ENCODE measurements at places on chromosomes 6 and 20.

- no peak for DNase-seq
These were observed 434.7 kb downstream of the PRKN start for GRCh38 chr6:162292915-162293314.

- no peak for DNase-seq
These were observed 3.1 kb upstream of the MRGBP start for GRCh38 chr20:62792940-62793756.

DNA sequence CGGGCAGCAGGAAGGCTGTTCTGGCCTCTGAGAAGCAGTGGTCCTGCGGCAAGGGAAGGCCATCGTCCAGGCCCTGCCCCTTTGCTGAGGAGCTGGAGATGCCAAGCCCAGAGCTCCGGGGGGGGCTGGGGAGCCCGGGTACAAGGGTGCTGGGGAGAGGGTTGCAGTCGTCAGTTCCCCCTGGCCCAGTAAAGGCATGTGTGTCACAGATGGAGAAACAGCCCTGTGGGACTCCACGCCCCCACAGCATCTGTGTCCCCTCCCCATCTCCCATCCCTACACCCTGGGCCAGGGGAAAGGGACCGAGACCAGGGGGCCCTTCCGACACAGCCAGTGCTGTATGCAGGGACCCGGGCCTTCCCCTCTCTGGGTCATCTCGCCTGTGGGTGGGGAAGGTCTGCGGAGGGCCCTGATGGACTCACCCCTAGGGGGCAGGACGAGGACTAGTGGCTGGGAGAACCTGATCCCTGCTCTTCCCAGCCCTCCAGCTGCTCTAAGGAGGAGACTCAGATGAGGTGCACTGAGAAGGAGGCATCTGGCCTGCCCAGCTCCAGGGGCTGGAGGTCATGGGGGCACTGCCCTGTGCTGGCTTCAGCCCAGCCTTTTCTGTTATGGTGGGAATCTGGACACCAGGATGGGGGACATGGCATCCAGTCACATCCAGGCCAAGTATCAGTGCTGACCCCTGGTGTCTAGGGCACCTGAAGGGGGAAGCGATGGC lies 609 bp downstream of the MYL9 start:
- DNase-seq = no peak

GRCh38 chr6:138833816-138834539 lies 38.1 kb downstream of the ECT2L start:
- DNase-seq = no peak

DNA sequence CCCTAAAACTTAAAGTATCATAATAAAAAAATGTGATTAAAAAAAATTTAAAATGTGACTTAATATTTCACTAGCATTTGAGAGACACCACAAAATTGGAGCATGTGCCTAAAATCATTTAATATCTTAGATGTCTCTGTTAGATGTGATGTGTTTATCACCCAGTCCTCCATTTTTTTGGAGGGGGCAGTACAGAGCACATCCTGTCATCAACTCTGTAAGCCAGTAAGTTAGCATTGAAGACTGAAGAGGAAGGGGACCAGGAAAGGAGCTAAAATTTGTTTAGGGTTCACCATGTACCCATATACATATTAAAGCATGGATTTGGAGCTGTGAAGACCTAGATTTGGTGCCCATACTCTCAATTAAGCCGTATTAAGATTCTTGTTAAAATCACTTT lies 30.7 kb upstream of the ADIG start:
- no peak for DNase-seq

- no peak for DNase-seq
These were observed 176.2 kb downstream of the KIF16B start for GRCh38 chr20:16397086-16397485.

DNA sequence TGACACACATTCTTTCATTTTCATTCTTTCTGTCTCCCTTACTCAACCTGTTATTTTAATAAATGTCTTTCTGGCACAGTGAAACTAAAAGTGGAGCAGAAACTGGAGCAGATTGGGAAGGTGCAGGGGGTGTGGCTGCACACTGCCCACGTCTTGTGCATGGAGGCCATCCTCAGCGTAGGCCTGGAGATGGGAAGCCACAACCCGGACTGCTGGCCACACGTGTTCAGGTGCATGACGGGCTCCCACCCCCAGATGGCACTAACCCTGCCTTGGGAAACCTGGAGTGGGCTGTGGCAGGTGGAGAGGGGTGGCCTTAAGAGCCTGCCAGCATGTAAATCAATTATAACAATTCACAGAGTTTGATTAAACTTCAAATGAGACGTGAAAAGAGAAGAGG lies 71.4 kb upstream of the PBOV1 start:
- no peak for DNase-seq

- DNase-seq = no peak
These were observed 227.4 kb downstream of the TMEM200A start for GRCh38 chr6:130593200-130593599.

- no peak for DNase-seq
These were observed 16.8 kb downstream of the DAAM2 start for GRCh38 chr6:39808964-39809363.

DNA sequence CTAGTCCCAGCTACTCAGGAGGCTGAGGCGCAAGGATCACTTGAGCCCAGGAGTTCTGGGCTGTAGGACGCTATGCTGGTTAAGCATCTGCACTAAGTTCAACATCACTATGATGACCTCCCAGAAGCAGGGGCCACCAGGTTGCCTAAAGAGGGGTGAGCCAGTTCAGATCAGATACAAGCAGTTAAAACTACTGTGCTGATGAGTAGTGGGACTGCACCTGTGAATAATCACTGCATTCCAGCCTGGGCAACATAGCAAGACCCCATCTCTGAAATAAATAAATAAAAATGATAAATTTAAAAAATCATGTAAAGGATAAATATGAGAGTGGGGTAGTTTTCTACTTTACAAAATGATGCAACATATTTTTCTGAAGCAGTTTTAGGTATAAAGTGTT lies 106.5 kb downstream of the TMEM170B start:
- DNase-seq = no peak

DNA sequence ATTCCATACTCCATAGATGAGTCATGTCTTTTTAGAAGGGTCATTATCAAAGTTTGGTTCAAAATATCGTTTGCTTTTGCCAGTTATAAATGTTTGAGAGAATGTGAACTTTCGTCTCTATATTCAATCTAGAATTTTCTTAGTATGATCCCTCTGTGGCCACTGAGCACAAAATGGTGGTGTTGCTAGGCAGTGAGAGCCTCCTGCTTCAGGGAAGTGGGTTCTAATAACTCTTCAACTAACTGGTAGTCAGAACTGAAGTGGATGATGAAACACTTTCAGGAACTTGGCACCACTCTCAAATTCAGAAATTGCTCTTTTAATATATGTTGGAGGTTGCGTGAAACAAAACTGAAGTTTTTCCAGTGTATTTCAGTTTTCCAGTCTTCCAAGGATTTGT lies 125.0 kb upstream of the DOK5 start:
- no peak for DNase-seq

- DNase-seq = peak; percentile 22
These were observed 26.2 kb upstream of the GATA5 start for GRCh38 chr20:62501801-62502495.

GRCh38 chr20:58131151-58131550 lies 97.3 kb downstream of the ANKRD60 start:
- DNase-seq = no peak

GRCh38 chr6:89840538-89840937 lies 10.9 kb downstream of the CASP8AP2 start:
- no peak for DNase-seq

DNA sequence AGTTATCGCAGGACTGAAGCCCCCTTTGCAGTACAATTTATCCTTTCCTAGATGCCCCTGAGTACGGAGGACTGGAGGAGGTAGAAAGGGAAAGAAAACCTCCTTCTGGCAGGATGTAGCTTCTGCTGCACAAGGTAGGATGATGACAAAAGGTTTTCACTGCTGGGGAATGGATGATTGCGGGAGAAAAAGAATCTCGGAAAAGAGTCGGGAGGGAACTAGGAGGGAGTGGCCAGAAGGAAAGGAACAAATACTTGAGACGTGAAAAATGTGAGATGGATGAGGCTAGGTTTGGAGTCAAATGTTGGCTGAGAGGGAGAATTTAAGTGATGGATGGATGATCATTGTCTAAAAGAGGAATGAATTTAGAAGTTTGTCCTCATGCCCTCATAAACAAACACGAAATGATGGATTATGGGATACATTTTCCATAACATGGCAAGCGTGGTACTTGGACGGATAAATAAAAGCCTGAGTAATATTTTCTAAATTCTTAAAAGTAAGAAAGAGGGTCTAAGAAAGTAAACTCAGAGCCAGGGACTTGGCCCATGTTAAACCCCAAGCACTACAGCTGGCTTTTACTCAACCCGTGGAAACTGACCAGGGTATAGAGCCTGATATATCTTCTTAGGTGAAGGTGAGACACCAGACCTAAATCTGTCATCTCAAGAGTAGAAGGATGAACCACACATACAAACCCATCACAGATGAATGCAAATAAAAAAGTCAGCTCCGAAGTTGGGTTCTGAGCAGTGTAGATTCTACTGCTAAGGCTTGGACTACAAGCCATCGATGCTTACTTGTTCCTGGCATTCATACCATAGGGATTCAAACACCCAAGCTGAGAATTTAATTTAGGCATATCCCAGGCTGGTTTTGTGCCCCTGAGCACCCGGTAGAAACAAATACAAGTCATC lies 72.4 kb downstream of the HFE start:
- no peak for DNase-seq

DNA sequence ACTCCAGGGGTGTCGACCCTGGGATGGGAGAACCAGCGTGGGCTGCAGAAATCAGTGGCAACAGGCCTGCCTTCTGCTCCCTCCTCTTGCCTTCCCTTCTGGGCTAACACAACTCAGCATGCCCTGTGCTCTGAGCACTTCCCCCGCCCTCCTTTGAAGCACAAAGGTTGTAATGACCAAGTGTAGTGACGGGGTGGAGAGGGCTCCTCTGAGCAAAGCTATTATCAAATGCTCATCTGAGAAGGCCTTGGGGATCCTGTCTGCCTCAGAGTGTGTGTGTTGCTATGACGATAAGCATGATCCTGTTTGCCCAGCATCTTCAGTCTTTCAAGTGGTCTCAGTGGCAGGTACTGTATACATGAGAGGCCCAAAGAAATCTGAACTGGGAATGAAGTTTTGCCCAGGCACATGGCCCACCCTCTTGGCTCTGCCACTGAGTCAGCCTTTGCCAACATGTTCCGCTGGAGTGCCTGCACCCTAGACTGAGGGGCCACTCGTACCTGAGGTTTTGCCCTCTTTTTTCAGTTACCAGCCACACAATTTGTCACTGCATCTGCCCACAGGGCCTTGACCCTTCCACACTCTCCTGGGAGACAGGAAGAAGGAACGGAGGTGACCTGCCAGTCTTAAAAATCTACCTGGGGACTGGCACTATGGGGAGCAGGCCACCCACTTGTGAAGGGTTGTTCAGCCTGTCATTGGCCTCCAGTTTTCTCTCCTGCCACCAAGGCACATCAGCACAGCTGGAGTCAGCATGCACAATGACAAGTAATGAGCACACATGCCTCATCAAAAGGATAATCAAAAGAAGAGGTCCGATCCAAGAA lies 74.5 kb downstream of the GFOD1 start:
- no peak for DNase-seq

- no peak for DNase-seq
These were observed 89.6 kb upstream of the BEND6 start for GRCh38 chr6:56865081-56865875.

- no peak for DNase-seq
These were observed 508.7 kb upstream of the CITED2 start for GRCh38 chr6:139882977-139883728.

GRCh38 chr6:40112350-40112749 lies 178.1 kb upstream of the MOCS1 start:
- no peak for DNase-seq
